Left kidney (tissue), 8 donors: ENCODE measurements at places on chromosomes 2 and 18.

DNA sequence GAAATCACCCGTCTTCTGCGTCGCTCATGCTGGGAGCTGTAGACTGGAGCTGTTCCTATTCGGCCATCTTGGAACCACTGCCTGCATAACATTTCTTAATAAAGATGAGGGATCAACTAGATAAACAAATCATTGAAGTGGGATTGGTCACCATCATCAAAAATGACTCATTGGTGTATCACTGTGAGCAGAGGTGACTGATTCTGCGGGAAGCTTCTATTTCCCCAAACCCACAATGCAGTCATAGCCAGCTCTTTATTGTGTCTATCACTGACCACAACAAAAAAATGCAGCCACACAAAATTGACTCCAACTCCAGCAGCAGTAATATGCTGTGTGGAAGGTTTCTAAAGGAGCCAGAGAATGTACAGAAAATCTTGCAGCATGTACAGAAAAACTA is 630.7 kb upstream of the HS6ST1 start:
- DNase-seq, result no peak

- no peak for DNase-seq
These were observed 1495.8 kb upstream of the TMEFF2 start for GRCh38 chr2:193690572-193690971.

- peak; percentile 8 for DNase-seq
These were observed 12.2 kb downstream of the ROCK1 start for GRCh38 chr18:21099442-21099841.

DNA sequence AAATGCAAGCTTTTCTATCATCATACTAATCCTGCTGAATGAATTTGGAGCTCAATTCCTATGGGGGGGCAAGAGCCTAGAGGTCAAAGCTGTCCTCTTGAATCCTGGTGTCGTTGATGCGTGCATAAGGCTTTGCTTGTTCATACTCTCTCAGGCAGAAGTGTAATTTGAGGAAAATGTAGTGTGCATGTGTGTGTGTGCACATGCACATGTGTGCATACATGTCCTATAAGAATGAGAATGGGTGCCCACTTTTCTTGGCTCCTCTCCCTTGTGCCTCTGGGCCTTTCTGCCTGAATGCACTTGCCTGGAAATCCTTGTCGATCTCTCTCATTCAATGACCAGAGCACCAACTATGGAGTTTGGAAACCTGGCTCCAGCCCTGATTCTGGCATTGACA is 28.5 kb upstream of the C18orf32 start:
- no peak for DNase-seq

GRCh38 chr2:23379220-23379695 is 5.7 kb upstream of the KLHL29 start:
- no peak for DNase-seq

- DNase-seq, result no peak
These were observed 41.6 kb downstream of the TOGARAM2 start for GRCh38 chr2:29022679-29023078.

DNA sequence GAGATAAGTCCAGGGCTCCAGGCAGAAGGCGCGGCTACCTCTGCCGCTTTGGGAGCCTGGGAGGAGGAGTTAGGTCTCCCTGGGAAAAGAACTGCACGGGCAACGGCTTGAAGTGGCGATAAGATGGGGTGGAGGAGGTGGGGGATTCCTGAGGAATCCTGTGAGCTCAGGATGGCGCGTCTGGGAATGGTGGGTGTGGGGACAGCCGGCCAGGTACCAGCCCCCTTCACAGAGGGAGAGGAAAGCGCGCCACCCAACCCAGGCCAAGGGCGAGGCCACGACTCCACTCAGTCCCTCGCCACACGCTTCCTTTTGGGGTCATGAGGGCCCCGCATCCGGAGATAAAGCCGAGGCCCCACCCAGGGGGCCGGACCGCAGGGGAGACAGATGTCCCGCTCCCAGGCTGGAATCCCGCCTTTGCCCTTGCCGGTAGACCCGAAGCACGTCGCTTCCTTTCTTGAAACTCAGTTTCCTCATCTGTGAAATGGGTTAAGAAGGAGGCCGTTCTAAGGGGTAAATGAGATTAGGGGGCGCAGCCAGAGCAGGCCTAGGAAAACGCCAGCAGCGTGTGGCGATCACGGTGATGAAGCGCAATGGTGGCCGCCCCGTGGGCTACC is 1.7 kb upstream of the CTDSP1 start:
- peak; percentile 50 for DNase-seq

- DNase-seq, result no peak
These were observed 96.6 kb upstream of the LYPD1 start for GRCh38 chr2:132766573-132766972.

DNA sequence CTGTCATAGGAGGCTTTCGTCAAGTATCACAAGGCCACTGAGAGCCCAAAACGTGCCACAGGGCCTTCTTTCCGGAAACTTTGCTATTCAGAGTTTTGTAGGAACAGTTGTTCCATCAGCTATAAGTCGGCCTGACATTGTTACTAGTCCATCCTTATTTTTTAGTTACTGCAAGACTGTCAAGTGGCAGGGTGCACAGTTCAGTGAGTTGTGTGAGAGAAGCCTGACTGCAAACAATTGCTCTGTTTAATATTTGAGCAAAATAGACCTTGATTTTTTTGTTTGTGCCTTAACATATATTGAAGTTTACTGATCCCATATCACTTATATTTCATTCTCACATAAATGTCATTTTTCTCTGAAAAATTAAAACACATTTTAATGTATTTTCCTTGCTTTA is 110.1 kb downstream of the GALNT1 start:
- DNase-seq, result no peak

GRCh38 chr2:10009271-10009810 is 34.0 kb upstream of the KLF11 start:
- DNase-seq, result no peak

DNA sequence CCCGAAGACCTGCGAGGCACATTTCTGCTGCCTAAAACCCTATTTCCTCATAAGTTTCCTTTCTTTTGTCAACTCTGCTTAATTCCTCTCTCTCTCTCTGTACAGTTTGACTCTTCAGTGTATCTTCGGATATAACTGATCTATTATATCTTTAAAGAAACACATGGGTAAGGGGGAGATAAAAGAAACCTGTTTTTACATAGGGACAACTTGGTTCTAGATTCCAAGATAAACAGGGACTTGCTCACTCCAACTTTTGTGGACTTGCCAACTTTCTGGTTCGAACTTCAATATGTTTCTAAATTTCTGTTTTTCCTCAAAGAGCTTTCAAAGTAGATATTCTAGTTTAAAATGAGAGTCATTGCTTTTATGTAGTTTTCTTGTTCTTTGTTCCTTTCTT is 182.7 kb upstream of the EPC2 start:
- DNase-seq, result no peak

DNA sequence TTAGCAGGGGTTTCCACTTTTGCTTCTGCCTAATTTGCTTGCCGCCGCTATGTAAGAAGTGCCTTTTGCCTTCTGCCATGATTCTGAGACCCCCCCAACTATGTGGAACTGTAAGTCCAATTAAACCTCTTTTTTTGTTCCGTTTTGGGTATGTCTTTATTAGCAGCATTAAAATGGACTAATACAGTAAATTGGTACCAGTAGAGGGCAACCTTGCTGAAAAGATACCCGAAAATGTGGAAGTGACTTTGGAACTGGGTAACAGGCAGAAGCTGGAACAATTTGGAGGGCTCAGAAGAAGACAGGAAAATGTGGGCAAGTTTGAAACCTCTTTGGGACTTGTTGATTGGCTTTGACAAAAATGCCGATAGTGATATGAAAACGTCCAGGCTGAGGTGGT is 216.1 kb upstream of the FSIP2 start:
- no peak for DNase-seq

GRCh38 chr2:157172866-157173578 is 84.5 kb upstream of the GALNT5 start:
- DNase-seq, result no peak
